ENCODE measurements at places on chromosomes 2 and 18. TPM values are rescaled to one million over a fixed set of nuclear protein-coding genes. Genes with fewer than 3 reads are reported as not detected.

RGPD4 gene
- total RNA-seq, result not detected

MYL12A gene
- 879 TPM for total RNA-seq

CERKL gene
- total RNA-seq, result not detected

PRKAG3 gene
- total RNA-seq, result not detected

PFN4 gene
- 0.28 TPM for total RNA-seq

PTPN4 gene
- total RNA-seq, result 25.0 TPM

HMSD gene
- total RNA-seq, result under 0.01 TPM

ANKRD29 gene
- 7.3 TPM for total RNA-seq

SCN9A gene
- total RNA-seq, result 7.8 TPM

GALNT3 gene
- 0.71 TPM for total RNA-seq

KCNK3 gene
- total RNA-seq, result 0.28 TPM

CASP10 gene
- total RNA-seq, result 6.4 TPM

SCG2 gene
- total RNA-seq, result 3.3 TPM

C18orf54 gene
- total RNA-seq, result 1.3 TPM

OTOS gene
- total RNA-seq, result not detected

FLACC1 gene
- total RNA-seq, result 0.74 TPM

SFTPB gene
- total RNA-seq, result not detected

GAD1 gene
- total RNA-seq, result 0.28 TPM

NOSTRIN gene
- total RNA-seq, result 0.09 TPM

RPRM gene
- total RNA-seq, result not detected

SAG gene
- total RNA-seq, result not detected

KCNS3 gene
- 0.43 TPM for total RNA-seq

FAM110C gene
- not detected for total RNA-seq

Measured in smooth muscle cell of bladder (primary cell).